Ovary (tissue), 10 donors: ENCODE measurements at places on chromosomes 4 and X. TPM values are rescaled to one million over a fixed set of nuclear protein-coding genes. Genes with fewer than 3 reads are reported as not detected.

DNA sequence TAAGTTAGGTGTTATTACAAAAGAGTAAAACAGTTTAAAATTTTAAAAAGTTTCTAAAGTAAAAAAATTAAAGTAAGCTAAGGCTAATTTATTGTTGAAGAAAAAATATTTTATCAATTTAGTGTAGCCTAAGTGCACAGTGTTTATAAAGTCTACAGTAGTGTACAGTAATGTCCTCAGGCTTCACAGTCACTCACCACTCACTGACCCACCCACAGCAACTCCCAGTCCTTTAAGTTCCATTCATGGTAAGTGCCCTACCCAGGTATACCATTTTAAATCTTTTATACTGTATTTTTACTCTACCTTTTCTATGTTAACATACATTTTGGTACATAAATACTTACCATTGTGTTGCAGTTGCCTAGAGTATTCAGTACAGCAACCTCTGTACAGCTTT lies 120.3 kb upstream of the DKK2 start:
- DNase-seq = no peak

DNA sequence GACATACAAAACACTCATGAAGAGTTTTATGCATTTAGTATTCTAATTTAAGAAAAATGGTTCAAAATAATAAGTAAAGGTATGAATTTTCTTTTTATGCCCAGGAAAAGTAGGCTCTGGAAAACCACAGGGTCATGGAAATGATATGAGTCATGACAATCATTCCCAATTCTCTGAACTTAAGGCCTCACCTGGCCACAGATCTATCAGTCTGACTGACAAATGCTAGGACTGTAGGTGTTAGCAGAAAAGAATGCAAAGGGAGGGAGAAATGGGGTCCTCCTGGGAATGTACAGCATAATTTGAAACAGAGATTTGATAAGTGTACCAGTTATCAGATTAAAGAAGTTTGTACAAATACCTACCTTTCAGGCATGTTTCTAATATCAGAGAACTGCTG lies 270.5 kb upstream of the ARSJ start:
- no peak for DNase-seq

The CITED1 gene
- not detected for polyA plus RNA-seq

GRCh38 chr4:52728691-52729240 lies 22.5 kb downstream of the ERVMER34-1 start:
- no peak for DNase-seq

DNA sequence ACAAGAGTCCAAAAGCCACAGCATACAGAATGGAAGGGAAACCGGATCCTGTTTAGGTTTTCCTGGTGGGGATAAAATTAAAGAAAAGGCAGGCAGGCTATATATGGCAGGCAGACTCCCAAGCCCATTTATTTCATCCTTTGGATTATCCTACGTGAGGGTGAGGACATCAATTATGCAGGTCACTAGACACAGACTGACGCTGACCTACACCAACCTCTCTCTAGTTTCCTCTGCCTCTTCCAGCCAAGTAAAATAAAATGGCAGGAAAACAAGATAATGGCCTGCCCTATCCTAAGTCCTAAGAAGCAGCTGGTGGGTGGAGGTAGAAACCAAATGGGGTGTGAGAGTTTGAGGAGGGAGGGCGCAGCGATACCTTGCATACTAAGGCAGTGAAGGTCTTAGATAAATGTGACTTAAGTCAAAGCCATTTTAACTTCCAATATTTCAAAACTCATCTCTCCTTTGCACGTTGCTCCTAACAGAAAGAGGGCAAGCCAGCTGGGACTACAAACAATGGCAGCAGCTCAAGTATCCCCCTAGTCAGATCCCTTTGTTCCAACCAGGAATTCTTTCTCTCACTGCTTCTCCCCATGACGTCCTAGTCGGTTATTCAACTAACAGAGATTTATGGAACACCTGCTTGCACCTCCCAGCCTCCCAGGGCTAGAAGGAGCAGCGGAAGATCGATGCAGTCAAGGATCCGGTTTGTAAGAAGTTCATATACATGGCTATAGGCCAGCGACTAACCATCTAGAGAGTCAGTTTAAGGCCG lies 72.8 kb downstream of the IRF2 start:
- DNase-seq = no peak

DNA sequence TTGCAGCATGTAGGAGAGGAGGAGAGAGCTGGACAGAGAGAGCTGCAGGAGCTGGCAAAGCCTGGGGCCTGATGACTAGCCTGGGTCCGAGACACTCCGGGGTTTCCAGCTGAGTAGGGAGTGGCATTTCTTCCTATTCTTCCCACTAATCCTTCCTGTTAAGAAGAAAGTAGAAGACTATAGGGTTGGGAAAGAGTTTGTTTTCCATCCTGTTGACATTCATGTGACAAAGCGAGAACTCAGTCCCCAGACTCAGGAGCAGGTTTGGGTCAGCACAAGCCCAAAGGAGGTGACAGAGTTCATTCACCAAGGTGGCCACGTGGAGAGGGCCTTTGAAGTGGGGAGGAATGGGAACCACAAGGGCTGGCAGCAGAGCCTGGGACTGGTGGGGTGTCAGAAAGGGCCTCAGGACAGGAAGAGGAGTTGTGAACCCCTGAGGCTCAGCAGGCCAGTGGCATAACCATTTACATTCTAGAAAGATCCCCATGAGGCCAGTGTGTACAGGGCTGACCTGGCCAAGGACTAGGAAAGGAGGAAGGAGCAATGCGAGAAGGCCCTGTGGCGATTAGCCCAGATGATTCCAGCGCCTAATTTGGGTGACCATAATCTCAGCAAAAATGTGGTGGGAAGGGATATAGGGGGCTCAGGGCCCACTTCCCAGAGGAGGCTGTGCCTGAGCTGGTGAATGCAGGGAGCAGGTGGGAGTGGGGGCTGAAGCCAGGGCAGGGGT lies 3.3 kb upstream of the HAUS3 start:
- DNase-seq = peak; percentile 23

The ATG4A gene
- 3.9 TPM for polyA plus RNA-seq

DNA sequence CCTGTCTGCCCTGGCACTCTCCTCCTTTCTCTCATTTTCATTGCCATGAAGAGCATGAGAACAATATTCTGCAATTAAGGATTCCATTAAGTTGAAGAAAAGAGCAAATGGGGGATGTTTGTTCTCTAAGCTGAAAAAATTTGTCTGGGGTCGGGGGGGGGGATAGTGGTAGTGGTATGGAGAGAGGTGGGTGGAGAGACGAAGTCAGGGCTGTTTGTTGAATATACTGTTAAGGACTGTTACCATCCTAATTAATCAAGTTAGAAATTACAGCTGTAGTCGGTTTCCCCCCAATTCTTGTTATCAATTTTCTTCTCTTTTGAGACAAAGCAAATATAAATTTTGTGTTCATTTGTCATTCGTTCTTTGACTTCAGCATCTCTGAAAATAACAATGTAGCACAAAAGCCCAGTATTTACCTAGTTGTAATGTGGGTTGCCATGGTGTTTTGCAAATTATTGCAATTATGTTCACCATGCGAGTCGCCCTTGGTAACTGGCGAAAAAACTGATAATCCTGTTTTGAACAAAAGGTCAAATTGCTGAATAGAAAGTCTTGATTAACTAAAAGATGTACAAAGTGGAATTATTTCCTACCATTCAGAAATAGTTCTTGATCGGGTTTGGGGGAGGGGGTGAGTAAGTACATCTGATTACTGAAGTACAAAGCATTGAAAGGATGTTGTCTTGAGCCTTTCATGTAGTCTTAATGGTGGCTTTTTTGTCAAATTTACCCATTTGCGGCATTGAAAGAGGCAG lies 139.1 kb downstream of the ARX start:
- DNase-seq = no peak

DNA sequence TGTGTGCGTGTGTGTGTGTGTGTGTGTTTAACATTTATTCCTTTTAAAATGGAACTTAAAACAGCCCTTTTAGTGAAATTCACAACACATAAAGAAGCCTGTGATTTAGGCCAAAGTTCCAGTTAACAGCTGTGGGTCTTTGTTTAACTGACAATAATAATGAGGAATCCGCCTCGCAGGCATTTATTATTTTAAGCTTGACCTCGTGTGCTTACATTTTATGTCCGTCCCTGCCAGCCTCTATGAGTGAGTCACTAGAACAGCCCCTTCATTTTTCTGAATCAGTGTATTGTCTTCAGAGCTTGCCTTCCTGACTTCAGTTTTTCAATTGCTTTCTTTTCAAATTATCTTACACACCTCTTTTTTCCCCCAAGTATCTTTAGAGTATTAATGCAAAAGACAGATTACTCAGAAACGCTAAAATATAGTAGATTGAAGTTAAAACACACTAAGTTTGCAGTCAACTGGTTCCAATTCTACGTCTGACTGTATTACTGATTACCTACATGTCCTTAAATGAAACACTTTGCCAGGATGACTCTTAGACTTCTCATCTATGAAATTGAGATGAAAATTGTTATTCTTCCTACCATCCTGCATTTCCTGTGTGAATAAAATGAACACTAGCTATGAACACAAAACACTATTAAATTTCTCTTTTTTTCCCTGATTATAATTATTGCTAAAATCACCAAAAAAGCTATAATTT lies 319.6 kb upstream of the HS3ST1 start:
- DNase-seq = no peak

- no peak for DNase-seq
Measured at GRCh38 chr4:113113151-113113550, 63.7 kb downstream of the ANK2 start.

The RPS6KA6 gene
- polyA plus RNA-seq = 1.5 TPM

GRCh38 chr4:123966990-123967769 lies 570.6 kb downstream of the SPRY1 start:
- no peak for DNase-seq

GRCh38 chr4:47485768-47486167 lies 693 bp downstream of the ATP10D start:
- no peak for DNase-seq

The BCAP31 gene
- 195 TPM for polyA plus RNA-seq

GRCh38 chr4:22897520-22898108 lies 204.9 kb downstream of the GBA3 start:
- DNase-seq = no peak

The DCLK2 gene
- 5.0 TPM for polyA plus RNA-seq

The SMIM10L2A gene
- 3.6 TPM for polyA plus RNA-seq

The ZBTB33 gene
- 10.7 TPM for polyA plus RNA-seq

DNA sequence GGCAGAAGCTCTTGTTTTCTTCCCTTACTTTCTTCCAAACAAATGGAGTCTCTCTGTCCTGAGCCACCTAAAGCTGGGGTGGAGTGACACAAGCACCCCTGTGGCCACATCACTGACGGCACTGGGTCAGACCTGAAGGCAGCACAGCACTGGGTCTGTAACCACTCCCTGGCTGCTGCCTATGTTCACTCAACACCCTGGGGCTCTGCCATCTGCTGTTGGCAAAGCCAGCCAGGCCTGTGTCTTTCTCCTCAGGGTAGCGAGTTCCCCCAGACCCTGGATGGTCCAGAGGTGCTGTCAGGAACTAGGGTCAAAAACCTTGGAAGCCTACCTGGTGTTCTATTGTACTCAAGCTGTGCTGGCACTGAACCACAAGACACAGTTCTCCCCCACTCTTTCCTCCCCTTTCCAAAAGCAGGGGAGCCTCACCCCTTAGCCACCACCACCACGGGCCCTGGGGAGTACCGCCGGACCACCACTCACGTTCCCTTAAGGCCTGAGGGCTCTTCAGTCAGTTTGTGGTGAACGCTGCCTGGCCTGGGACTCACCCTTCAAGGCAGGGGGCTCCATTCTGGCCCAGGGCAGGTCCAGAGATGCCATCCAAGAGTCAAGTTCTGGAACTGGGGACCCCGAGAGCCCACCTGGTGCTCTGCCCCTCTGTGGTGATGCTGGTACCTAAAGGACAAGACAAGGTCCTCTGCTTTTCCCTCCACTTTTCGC lies 31.5 kb downstream of the TMEM271 start:
- DNase-seq = no peak

The MAGEA1 gene
- not detected for polyA plus RNA-seq
